ENCODE measurements at places on chromosomes 11 and 22.

GRCh38 chr11:118620529-118621070 is 13.2 kb downstream of the PHLDB1 start:
- no peak for DNase-seq

GRCh38 chr22:42752912-42753311 is 32.2 kb upstream of the A4GALT start:
- peak; percentile 33 for DNase-seq

GRCh38 chr22:23698094-23698493 is 7.3 kb downstream of the RGL4 start:
- no peak for DNase-seq

DNA sequence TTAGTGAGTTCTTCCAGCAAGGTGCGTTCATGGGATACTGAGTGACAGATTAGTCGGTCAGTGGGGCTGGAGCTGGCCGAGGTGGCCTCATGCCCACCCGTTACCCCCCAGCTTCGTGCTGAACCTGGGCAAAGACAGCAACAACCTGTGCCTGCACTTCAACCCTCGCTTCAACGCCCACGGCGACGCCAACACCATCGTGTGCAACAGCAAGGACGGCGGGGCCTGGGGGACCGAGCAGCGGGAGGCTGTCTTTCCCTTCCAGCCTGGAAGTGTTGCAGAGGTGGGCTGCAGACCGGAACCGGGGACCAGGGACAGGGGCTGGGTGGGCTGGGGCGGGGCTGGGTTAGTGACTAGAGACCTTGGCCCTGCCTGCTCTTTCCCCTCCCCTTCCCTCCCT is 2.9 kb downstream of the LGALS1 start:
- DNase-seq: no peak

- DNase-seq: no peak
Observed at GRCh38 chr11:74020539-74020938, 11.7 kb upstream of the UCP3 start.

DNA sequence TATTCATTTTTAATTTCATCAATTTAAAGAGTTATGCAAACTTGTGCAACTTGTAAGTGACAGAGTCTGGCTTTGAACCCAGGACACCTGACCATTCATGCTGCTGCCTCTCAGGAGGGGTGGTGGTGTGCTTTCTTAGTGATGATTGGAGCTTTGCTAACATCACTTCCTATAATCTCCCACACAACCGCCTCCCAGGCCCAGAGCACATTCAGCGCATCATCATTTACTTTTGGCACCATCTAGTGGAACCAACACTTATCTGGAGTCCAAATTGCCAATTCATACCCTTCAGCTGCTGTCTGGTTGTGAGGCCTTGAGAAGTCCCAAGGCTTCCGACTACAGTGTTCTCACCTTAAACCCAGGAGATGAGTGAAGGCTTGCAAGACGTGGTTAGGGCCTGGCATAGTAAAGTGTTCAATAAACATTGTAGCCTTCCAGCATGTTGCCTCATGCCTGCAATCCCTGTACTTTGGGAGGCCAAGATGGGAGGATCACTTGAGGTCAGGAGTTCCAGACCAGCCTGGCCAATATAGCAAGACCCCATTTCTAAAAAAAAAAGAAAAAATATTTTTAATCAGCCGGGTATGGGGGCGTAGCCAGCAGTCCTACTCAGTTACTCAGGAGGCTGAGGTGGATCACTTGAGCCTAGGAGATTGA is 1.1 kb upstream of the TTLL1 start:
- DNase-seq: peak; percentile 77

DNA sequence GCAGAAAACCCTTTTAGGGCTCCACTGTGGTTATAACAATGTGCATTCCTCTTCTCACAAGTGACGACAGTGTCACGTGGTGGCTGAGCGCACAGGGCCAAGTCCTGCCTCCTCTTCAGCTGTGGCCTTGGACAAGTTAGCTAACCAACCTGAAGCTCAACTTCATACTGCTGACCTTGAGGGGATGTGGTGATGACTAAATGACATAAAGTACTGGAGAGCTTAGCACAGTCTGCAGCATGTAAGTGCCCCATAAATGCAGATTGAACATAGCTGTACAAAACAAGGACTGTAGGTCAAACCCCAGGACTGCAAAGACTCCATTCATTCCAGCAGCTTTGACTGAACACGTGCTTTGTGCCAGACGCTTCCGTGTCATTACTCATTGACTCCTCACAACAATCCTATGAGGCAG is 20.1 kb upstream of the MRGPRX2 start:
- DNase-seq: no peak
